NCI-H1694 (cell line): ENCODE measurements at places on chromosomes 2 and 18.

GRCh38 chr2:238561230-238561629 lies 134.5 kb downstream of the ASB1 start:
- DNase-seq = no peak

DNA sequence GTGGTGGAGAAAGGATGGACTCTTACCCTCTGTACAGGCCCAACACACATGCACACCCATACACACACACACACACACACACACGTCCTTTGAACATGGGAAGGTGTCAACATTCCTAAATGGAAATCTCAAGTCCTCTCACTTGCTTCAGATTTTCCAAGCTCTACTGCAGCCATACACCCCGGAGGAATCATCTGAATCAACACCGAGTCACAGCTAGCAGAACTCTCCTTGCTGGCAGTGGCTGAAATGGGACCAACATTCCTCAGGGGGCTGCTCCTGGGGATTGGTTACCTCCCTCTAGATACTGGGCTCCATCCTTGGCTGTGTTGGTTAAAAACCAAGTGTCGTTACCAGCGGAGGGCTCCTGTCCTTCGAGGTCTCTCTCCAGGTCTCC lies 112.7 kb downstream of the BCL11A start:
- no peak for DNase-seq

DNA sequence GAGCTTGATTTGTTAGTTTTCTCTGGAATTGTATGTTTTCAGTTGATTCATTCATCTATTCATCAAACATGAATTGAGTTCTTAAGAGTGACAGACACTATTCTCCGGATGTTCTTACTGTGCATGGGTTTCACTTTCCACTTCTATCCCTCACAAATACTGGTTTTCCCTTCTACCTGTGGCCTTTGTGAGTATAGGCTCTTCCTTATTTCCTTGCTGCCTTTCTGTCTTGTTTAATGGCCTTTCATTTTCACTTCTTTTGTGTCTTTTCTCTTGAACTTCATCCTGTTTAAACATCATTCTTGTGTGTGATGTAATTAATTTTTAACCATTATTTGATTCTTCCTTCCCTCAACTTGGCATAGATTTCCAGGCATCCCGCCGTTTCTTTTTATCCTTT lies 90.7 kb downstream of the CRIM1 start:
- no peak for DNase-seq

- no peak for DNase-seq
These were observed 893.2 kb upstream of the CRIM1 start for GRCh38 chr2:35462226-35462998.

- DNase-seq = no peak
These were observed 709.2 kb downstream of the DSC3 start for GRCh38 chr18:30333310-30333709.

DNA sequence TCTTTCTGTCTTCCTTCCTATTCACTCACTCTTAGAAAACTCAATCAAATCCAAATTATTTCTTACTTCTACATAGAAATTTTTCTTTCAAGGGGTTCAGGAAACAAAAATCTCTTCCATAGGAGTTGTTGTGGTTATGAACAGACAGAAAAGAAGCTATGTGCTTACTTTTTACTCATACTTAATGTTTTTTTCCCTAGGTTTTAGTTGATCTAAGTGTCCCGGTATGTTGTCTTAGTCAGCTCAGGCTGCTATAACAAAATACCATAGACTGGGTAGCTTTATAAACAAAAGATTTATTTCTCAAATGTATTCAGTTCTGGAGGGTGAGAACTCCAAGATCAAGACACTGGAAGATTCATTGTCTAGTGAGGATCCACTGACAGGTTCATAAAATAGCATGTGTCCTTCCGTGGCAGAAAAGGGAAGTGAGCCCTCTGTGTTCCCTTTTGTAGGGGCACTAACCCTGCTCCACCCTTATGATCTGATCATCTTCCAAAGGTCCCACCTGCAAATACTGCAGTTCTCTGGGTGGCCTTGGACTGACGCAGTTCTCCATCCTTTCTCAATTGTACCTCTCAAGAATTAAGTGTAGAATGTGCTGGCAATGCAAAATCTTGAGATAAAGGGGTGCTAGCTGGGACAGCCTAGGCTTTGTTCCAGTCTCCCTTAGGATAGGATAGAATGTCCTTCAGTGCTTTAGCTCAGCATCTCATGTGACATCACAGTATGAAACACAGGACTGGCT lies 14.4 kb upstream of the VRK2 start:
- no peak for DNase-seq

GRCh38 chr18:65257149-65257548 lies 493.7 kb upstream of the CDH7 start:
- no peak for DNase-seq

DNA sequence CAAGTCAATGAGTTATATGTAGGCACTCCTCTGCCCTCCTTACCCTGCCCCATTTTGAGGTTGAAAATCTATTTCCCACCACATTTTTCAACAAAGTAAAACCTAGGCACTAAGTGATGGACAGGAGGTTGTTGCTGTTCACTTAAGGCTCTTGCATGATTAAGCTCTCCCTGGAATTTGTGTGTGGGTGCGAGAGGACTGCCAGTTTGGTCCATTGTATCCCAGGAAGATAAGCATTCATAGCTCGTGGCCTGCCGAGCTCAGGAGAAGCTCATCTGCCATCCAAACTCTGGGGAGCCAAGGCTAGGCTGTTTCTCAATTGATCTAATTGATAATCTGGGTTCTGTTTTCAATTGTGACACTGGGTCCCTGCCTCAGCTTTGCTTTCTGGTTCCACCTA lies 4.7 kb upstream of the MAP4K4 start:
- no peak for DNase-seq

DNA sequence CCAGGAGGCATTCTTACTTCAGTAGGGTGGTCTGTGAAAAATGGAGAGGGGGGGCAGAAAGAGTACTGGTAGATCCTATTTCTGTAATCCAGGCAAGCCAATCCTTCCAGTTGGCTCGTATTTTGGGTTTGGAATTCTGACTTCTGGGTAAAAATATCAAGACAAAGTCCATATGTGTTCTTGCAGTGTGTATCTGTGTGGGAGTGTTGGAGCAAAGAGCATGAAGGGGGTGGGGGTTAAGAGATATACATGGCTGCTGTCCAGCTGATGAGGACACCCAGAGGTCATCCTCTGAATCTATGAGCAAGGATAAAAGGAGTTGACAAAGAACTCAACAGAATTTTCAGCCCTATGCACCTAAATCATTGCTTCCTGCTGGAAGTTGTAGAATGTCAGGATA lies 375.8 kb upstream of the PIK3C3 start:
- DNase-seq = no peak

GRCh38 chr2:63840785-63841253 lies 877 bp upstream of the UGP2 start:
- peak; percentile 93 for DNase-seq

DNA sequence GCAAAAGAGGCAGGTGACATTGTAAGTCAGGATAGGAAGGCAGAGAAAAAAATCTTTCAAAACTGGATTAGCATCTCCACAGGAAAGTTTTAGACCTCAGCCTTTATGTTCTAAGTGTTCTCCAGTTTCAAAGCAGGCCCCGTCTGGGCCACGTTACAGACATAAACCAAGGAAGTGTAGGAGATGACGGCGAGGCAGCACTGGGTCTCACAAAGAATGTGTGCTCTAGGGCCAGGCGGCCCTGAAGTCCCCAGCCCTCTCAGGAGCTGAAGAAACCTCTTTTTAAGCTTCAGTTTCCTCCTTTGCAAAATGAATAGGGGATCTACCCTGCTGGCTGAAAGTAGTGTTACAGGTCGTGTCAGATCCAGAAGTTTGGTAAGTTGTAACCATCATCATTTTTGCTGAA lies 81.7 kb downstream of the SPRED2 start:
- no peak for DNase-seq

- no peak for DNase-seq
These were observed 319.7 kb downstream of the AFF3 start for GRCh38 chr2:99822474-99823207.

GRCh38 chr2:68203587-68203986 lies 45.9 kb downstream of the PNO1 start:
- no peak for DNase-seq

DNA sequence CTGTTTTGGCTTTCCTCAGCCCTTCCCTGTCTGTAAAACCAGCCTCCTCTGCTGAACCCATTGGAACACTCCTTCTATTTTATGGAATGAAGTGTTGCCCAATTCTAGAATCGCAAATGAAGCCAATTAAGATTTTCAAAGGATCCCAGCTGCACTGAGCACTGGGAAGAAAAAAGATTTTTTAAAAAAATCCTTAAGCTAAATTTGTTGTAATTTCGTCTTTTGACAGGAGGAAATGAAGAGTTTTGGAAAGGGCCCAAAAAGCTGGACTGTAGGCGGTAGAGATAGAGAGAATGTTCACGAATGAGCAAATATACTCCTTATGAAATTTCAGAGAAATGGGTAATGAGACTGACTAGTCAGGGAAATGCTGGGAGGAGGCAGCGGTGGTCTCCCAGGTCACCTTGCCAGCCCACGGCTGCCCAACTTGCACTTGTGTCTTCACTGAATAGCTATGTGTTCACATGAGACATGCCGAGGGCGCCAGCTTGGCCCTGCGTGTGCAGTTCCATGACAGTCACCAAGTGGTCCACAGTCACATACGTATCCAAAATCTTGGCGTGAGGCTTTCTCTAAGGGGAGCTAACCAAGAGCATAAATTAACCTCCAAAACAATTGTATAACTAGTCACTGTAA lies 69.9 kb downstream of the SGPP2 start:
- no peak for DNase-seq

DNA sequence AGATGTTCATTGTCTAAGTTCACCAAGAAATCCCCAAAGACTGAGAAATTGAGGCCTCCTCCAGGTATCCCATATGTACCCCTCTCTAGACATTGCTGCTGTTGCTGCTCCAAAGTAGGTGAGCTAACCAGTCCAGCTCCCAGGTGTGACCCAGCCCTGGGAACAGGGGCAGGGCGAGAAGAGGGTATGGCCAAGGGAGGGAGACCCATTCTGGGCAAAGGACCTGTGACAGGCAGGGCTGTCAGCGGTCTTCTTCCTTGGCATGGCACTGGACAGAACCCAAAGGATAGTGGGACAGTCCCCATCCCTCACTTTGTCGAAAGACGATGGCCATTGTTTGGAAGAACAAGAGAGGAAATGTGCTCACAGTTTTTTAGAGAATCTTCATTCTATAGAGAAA lies 7.2 kb upstream of the INO80C start:
- no peak for DNase-seq
